Mammary epithelial cell (primary cell): ENCODE measurements at places on chromosomes 5 and 9. TPM values are rescaled to one million over a fixed set of nuclear protein-coding genes. Genes with fewer than 3 reads are reported as not detected.

DNA sequence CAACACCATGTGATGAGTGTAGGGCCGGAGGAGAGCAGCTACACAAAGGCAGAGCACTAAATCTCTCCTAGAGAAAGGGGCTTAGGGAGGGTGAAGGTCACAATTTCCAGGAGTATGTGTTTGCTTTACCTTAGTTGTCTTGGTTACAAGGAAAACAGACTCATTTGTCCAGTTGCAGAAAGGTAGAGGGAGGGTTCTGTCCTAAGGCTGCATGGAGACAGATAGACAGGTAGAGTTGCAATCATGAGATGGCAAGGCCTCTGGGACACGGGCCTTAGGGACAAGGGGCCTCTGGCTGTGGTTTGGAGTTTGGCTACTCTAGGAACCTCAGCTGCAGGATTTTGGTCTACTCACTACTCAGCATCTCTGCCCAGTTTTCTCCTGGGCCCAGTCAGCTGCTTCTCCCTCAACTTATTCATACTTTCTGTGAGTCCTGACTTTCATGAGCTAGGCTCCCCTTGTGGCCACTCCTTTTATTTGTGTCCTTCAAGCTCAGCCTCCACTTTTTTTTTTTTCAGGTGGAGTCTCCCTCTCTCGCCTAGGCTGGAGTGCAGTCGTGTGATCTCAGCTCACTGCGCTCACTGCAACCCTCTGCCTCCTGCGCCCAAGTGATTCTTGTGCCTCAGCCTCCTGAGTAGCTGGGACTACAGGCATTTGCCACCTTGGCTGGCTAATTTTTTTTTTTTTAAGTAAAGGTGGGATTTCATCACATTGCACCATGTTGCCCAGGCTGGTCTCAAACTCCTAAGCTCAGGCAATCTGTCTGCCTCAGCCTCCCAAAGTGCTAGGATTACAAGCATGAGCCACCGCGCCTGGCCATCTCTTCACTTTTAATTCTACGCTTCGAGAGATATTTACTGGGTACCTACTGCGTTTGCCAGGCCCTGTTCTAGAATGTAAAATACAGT is 76.6 kb downstream of the PTPDC1 start:
- DNase-seq: no peak

DNA sequence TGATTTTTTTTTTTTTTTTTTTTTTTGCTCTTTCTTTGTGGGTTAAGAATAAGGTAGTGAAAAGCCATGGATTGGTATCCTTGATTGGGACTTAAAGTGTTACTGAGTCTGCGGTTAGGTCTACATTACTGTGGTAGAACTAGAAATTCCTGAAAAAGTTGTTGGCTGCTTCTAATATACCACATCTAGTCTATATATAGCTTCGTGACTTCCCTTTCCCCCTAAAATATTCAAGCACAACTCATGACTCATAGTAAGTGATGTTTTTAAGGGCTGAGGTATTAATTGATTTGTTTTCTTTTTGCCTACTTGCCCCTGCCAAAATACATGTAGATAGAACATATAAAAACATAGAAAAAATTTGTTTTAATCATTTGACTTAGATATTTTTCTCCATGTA is 247.6 kb downstream of the TMEM232 start:
- peak; percentile 61 for DNase-seq

Gene TRPM6
- polyA plus RNA-seq: 0.19 TPM

Gene SNCB
- 0.42 TPM for polyA plus RNA-seq

DNA sequence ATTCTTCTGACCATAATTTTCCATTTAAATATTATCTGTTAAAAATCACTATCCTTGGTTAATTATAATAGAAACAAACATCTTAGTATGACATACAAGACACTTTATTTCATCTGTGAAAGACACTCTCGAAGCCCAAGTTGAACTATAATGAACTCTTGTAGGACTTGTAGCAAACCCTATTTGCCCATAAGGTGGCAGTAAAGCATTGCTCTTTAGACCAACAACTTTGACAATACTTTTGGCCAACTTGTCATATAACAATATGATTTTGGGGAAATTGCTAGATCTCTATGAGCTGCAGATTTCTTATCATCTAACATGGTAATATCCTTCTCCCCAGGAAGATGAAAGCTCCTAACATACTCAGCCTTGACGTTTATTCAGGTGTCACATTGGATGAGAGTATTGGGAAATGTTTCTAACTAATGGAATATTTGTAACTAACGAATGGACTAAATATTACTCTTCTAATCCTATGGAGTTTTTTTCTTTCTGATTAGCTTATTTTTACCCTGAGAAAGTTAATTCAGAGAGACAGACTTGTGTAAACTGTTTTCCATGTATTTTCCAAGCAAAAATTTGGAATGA is 11.0 kb downstream of the SPINK14 start:
- peak; percentile 59 for DNase-seq
